Activated T-helper 1 cell treated with anti-CD3 and anti-CD28 coated beads, Interleukin-12 subunit alpha, Interleukin-12 subunit beta, Interleukin-2, Interleukin-4 antibody, amounts not matched to agents 30 ng/mL and 10 ng/mL and 1 ng/mL, durations not matched to agents 14 hours and 24 hours and 36 hours (primary cell): ENCODE measurements at places on chromosomes 12 and 14.

DNA sequence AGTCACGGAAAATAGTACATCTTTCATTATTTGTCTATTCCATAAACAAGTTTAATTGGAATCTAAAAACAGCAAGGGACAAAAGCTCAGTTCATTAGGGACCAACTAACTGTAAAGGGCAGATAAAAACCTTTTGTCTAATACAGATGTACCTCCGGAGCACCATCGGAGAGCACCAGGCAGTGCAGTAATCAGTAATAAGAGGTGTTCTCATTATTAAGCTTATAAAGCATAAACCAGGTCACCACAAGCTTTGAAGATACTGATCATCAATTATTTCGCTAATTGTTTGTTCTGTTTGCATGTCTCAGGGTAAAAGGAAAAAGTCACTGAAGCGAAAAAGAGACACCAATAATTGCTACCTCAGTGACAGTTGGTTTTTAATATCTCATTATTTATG, 207.3 kb upstream of the PRKD1 start:
- DNase-seq, result no peak

- no peak for DNase-seq
Observed at GRCh38 chr14:74348735-74349463, 628 bp downstream of the VRTN start.

GRCh38 chr14:102692334-102692733, 84.9 kb upstream of the TRAF3 start:
- no peak for DNase-seq

GRCh38 chr14:68424443-68425172, 368.3 kb downstream of the ZFP36L1 start:
- no peak for DNase-seq

DNA sequence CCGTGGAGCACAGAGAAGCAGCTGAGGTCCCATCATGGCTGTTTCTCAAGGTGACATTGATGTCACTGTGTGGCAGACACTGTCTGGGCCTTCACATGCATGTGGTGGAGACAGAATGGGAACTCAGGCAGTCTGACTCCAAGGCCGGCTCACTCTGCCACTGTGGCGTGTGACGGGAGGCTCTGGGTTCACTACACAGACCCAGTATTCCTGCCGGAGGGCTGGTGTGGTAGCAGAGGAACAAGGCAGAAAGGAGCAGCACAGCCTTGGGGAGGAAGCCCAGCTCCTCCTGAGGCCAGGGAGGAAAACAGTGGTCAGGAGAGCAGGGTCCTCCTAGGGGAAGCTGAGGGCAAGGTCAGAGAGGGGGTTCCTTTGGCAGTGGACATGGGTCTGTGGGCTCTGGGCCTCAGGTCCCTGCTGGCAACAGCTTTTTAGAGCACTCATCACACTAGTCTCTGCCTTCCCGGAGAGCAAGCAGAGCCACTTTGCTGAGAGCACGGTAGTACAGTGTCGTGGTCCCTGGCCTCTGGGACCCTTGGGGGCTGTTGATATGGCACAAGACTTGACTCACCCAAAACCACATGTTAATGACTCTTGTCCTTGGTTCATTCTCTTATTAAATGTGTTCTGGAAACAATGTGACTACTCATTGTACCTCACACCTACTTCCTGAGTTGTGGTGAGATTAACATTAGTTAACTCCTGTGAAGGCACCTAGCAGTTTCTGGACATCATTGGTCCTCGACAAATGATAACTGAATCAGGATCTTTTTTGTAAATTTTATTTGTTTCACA, 21.3 kb downstream of the DCAF4 start:
- no peak for DNase-seq

GRCh38 chr12:49698619-49699545, 8.3 kb downstream of the FMNL3 start:
- DNase-seq, result peak; percentile 21

DNA sequence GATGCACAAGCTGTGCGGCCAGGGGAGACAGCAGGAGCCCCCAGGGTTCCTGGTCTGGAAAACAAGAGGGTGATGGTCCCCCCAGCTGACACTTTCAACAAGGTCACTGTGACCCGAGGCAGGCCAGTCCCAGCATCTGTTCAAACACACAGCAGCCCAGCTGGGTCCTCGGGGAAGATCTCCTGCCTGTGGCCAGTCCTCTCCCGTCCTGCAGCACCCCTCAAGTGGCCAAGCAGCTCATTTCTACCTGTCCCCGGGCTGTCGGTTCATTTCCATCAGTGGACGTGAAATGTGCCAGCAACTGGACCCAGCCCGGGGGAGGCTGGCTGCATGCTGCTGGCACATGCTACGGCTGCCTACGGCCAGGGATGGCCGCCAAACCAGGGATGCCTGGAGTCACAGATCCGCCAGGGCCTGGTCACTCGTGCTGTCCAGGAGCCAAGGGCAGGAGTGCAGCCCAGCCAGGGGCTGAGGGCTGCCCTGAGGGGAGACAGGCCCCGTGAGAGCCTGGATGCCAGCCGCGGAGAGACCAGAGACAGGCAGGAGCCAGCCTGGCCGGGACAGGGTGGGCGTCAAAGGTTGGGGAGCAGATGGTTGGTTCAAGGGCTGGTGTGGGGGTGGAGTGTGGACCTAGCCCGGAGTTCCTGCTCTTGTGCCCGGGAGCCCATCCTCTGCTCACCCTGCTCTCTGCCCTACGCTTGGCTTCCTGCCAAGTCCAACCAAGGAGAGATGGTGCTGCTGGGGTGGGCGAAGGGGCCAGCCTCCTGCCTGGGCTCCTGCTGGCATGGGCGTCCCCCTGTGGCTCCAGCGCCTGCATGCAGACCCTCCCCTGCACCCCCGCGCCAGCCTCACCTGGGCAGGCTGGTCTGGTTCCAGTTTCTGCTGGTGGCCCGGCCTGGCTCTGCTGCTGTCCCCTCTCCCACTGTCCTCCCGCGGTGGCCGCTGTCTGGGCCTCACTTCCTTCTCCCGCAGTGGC, 143.8 kb downstream of the ADGRD1 start:
- DNase-seq, result no peak

DNA sequence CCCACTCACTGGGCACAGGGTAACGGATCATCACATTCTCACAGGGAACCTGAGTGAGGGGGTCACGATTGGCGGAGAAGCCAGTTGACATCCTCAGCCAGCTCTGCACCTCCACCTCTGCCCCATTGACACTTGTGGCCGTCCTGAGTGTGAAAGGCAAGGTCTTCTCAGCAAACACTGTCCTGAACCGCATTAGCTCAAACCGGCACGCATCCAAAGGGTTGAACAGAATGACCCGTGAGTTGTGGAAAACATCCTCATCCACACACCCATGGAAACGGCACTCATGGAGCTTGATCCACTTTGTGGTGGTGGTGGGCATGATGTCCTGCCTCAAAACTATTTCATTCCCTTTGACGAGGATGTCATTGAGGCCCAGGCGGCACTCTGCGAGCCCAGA, 56.3 kb upstream of the GTF2A1 start:
- no peak for DNase-seq

DNA sequence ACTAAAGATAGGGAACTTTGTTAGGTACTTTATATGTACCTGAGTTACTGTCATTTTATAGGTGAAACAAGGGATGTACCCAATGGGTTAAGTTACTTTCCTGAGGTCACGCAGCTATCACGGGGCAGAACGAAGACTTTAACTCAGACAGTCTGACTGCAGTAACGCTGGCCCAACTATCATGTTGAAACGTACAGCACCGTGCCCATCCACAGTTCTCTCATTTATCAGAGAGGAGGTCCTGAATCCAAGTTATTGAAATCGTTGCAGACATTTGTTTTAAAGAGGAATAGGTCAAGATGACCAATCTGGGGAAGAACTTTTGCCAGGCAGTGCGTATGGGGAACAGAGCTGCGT, 587 bp upstream of the C12orf75 start:
- DNase-seq, result no peak

DNA sequence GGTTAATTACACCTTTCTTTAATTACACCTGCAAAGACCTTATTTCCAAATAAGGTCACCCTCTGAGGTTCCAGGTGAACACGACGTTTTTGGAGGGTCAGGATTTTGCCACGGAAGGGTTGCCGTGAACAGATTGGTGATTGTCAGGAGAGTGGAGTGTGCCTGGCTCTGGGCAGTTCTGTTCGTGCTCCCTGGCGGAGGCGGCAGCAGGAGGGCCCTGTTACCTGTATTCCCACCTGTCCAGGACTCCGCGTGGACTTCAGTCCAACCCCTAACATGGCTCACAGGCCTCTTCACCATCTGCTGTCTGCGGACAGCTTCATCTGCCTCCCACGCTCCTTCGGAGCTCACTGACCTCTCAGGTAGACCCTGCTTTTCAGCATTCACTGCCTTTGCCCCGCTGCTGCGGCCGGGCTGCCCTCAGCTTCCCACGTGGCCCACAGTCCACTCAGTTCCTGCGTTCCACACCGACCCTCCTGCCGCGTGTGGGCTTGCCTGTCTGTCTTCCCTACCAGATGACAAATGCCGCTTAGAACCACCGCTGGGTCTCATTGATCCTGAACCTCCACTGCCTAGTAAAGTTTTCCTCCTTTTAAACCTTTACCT, 187.5 kb upstream of the DIO3 start:
- DNase-seq, result no peak

DNA sequence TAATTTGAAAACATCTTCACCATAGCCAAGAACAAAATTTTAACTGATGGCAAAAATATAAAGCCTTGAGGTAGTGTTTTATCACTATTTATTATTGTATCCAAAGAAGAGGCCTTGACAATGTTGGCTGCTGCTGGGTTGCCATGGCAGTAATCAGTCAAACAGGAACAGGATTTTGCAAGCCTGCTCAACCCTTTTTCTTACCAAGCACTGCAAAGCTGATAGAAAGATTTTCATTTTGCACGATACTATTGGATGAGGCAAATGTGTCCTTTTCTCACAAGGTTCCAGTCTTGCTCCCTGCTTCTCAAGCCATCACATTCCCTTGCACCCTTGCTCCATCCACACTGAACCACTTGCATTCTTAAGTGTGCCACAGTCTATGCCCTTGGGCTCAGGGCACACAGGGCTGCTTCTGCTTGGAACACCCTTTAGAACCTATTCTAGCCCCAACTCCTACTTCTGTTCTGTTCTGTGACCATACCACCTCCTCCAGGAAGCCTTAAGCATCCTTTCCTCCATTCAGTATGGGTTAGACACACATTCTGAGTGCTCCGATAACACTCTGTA, 76.5 kb upstream of the AMIGO2 start:
- no peak for DNase-seq

DNA sequence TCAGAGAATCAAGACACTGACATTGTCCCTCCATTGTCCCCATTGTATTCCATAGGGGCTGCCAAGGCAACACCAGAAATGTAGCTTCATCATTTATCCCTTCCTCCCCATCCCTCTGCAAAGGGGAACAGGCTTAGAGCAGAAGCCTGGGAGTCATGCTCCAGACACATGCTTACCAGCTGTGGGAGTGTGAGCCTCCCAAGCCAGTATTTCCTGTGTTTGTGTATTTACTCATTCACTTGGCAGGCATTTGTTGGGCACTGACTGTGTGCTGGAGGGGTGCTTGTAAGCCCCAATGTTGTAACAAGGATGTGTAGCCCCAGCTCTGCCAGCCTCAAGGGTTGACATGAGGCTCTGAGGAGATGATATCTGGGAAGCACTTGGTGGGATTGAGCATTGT, 46.0 kb upstream of the TCL1A start:
- DNase-seq, result no peak

GRCh38 chr14:33842299-33842698, 108.6 kb downstream of the EGLN3 start:
- DNase-seq, result no peak

- no peak for DNase-seq
Observed at GRCh38 chr12:41514021-41514777, 326.1 kb downstream of the PDZRN4 start.

GRCh38 chr12:49244176-49244575, 20.7 kb upstream of the TUBA1C start:
- DNase-seq, result no peak

GRCh38 chr12:69897744-69898143, 72.7 kb downstream of the MYRFL start:
- DNase-seq, result no peak

GRCh38 chr12:110105986-110106385, 18.2 kb upstream of the IFT81 start:
- no peak for DNase-seq

GRCh38 chr14:71267007-71267513, 359.8 kb downstream of the PCNX1 start:
- DNase-seq, result no peak

DNA sequence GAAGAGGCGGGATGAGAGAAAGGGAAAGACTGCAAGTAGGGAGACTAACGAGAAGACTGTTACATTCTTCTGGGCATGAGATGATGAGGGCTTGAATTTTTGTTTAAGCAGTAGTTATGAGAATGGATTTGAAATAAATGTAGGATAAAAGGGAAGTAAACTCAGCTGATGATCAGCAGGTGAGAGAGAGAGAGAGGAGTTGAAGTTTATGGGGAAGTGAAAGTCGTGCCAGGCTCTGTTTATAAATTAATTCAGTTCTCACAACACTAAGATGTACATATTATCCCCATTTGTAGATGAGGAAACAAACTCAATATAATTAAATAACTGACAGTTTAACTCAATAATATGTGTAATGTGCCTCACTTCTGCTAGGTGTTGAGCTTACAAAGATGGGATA, 170.0 kb upstream of the RMST start:
- DNase-seq, result no peak

DNA sequence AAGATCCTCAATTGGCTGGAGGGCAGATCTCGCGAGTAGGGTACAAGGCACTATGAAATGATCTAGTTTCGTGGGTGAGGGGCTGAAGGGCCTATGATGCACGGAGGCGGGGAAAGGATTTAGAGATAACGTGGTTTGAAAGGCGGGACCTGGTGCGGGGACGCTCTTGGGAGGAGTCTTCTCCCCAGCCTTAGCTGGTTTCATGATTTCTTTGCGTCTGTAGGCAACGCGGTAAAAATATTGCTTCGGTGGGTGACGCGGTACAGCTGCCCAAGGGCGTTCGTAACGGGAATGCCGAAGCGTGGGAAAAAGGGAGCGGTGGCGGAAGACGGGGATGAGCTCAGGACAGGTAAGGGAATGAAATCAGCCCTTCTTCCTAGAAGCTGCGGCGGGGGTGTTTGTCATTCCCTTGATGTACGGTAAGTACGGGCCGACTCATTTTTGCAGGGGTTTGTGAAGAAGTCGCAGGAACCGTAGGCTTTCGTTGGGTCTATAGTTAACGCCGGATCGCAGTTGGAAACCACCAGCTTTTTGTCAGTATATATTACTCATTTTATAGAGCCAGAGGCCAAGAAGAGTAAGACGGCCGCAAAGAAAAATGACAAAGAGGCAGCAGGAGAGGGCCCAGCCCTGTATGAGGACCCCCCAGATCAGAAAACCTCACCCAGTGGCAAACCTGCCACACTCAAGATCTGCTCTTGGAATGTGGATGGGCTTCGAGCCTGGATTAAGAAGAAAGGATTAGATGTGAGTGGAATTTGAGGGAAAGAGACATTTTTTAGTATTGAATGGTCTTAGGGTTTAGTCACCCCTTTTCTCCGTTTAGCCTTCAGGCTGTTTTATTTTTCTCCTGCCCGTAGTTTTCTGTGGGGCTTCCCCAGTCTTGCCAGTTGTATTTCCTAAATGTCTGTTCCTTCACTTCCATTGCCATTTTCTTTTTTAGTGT, 602 bp downstream of the APEX1 start:
- DNase-seq, result no peak

GRCh38 chr12:53758081-53758729, 6.4 kb upstream of the CISTR start:
- no peak for DNase-seq
